ENCODE measurements at places on chromosomes 12 and 14.

- no peak for DNase-seq
Measured at GRCh38 chr12:105943525-105943924, 195.2 kb downstream of the NUAK1 start.

GRCh38 chr12:102806110-102806509 lies 110.9 kb downstream of the PAH start:
- no peak for DNase-seq

DNA sequence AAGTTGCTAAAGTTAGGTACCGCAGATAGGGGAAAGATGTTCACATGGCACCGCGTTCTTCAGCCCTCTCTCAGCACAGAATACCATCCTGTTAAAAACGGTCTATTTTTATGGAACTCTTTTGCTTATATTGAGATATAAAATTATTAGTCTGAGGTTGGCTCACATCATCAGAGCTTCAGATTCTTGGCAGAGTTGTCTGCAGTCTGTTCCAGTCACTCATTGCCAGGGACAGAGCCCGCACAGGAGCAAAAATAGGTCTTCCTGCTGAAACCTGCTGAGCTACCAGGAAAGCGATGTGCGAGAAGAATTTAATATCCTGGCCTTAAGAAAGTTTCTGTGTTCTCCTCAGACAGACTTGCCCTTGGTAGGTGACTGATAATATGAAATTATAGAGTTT lies 249.8 kb downstream of the VRK1 start:
- no peak for DNase-seq

DNA sequence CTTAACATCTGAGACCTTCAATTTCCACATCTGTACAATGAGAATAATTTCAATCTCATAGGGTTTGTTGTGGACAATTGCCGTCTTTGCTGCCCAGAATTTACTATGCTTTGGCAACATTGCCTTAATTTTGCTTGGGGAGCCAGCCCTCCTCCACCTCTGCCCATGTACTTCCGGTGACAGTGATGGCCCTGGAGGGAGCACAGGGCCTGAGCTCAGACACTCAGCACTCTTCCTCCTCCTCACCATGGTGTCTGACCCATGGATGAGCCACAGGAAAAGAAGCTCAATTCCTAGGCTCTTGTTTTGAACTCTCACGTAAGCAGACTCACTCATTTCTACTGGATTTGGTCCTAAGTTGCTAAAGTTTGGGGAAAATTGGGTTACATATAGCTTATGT lies 58.2 kb downstream of the TBC1D30 start:
- no peak for DNase-seq

DNA sequence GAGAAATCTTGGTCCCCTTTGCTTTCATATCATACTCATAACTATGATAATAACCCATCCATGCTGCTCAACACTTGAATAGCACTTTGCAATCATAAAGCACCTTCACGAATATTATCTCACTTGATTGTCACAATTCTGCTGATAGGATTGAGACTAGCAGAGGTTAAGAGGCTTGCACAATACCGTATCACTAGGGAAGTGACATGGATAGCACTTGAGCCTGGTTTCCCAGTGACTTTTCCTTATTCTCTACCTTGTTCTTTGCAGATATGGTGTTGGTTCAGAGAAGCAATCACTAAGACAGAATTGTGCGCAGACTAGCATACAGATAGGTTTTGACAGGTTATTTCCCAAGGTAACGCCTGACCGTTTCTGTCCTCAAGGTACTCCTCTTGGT lies 186.6 kb upstream of the GZMB start:
- no peak for DNase-seq

DNA sequence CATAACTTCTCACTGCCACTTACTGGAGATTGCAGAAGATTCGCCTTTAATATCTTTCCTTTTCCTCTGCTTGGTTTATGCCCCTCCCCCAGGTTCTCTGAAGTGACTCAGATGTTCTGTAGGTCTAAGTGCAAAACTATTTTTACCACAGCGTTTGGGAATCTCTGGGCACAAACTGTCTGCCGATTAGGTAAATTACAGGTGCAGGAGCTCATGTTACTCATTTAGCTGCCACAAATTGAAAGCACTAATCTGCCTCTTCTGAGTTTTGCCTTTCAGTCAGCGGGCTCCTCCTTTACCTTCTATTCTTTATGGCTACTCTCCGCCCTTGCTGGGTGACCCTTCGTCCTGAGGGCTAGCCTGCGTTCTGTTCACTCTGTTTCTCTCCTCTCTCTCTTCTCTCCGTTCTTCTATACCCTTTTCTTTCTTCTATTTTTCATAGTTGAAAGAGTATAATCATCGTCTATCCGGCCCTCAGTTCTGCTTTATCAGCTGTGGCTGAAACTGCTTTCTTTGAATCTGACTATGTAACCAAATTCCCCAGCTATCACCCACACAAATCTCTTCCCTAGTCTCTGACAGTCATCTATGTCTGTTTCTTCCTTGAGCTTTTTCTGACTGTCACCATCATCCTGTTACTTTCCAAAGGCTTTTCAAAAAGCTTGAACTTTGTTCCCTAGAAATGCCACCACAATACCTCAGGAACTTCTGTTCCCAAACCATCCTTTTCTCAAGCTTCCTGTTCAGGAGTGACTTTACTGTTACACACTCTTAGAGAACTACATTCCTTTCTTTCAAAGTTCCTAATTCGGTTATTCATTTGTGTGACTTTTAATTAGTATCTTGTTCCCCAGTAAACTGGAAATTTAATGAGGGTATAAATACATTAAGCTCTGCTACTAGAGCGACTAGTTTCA lies 4.3 kb upstream of the MYF6 start:
- DNase-seq, result no peak
